ENCODE measurements at places on chromosomes 6 and 20.

DNA sequence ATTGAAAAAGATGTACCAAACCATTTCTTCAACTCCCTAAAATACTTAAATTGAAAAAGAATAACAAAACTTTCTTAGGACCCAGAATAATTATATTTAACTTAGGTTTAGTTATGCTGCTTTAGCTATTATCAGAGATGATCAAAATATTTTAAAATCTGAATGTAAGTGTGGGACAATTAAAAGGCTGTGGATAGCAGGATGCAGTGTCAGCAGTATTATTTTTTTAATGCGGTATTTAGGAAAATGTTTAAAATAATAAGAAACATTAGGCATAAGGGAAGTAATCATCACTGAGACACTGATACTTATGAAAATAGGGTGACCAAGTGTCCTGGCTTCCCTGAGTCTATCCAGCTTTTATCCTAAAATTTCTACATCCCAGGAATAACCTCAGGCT lies 161.5 kb upstream of the PTCHD4 start:
- no peak for DNase-seq

DNA sequence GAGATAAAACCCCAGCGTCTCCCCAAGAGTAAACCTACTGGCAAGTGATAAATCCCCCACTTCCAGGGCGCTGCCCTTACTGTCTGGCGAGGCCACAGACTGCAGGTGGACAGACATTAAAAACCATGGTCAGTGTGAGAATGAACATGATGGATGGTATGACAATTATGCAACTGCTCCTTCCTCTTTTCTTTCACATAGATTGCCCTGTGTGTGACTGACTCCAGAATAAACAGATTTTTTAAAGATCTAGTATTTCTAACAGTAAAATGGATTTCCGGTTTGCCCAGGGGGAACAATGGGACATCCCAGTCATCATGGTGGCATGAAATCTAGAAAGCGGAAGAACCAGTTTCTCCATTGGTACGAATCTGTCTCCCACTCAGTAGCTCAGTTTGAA lies 153.7 kb downstream of the FOXC1 start:
- no peak for DNase-seq

GRCh38 chr6:71259888-71260604 lies 28.6 kb upstream of the OGFRL1 start:
- DNase-seq: no peak

DNA sequence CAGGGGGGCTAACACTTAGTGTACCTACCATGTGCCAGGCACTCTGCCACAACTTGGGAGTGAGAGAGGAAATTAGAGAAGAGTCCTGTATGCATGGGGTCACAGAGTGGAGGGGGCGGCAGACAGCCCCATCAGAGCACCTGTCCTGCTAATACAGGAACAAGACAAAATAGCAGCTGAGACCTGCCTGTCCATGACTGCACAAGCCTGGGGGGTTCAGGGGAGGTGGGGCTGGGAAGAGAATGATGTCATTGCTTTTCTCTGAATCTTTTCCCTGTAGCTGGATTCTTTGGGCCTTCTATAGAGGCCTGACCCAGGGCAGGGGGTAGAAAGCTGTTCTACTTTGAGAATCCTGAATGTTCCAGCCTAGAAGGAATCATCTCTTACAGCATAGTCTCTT lies 37.4 kb downstream of the FOXP4 start:
- no peak for DNase-seq

- DNase-seq: no peak
Measured at GRCh38 chr6:108145639-108146038, 20.2 kb upstream of the NR2E1 start.

DNA sequence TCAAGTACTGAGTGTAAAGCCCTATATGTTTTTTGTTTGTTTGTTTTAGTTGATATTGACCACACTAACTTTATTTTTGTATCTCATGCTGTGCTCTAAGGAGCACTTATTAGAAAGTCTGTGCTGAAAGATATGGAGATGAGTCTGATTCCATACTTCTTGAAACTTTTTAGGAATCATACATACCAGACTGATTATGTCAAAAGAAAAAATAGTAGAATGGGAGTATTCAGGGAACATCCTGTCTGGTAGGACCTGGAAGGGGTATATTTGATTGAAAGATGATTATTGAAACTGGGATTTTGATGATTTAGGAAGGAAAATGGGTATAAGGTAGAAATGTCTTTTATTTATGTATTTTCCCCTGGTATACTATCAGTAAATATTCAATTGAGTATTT lies 111.4 kb downstream of the QKI start:
- DNase-seq: no peak

DNA sequence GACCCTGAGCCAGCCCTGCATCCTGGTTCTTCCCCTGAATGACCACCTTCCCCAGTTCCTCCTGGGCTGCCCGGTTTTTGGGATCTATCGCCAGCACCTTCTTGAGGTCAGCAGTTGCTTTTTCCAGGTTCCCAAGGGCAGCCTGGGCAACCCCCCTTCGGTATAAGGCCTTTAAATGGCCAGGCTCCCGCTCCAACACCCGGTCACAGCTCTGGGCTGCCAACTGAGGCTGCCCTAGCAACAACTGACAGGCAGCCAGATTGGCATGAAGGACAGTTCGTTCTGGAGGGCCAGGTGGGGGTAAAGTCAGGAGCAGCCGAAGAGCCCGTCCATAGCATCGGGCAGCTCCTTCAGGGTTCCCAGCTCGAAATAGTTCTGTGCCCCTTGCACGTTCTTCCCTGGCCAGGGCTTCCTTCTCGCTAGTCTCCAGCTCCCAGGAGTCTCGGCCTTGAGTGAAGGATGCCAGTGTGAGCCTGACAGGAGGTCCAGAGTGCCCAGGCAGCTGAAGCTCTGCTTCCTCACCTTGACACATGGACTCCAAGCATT lies 778 bp upstream of the ATF6B start:
- no peak for DNase-seq

DNA sequence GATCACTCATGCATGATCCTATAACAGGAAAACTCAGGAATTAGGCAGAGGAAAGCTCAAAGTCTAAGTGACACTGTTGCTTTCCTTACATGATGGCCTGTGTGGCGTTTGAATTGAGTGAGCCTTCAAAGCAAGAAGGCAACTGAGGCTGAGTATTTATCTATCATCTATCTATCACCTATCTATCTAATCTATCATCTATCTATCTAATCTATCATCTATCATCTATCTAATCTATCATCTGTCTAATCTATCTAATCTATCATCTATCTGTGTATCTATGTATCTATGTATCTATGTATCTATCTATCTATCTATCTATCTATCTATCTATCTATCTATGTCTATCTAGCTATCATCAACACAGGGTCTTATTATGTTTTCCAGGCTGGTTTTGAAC lies 41.8 kb upstream of the BCLAF1 start:
- DNase-seq: no peak

- no peak for DNase-seq
Measured at GRCh38 chr20:16571333-16571732, 1.9 kb downstream of the KIF16B start.

DNA sequence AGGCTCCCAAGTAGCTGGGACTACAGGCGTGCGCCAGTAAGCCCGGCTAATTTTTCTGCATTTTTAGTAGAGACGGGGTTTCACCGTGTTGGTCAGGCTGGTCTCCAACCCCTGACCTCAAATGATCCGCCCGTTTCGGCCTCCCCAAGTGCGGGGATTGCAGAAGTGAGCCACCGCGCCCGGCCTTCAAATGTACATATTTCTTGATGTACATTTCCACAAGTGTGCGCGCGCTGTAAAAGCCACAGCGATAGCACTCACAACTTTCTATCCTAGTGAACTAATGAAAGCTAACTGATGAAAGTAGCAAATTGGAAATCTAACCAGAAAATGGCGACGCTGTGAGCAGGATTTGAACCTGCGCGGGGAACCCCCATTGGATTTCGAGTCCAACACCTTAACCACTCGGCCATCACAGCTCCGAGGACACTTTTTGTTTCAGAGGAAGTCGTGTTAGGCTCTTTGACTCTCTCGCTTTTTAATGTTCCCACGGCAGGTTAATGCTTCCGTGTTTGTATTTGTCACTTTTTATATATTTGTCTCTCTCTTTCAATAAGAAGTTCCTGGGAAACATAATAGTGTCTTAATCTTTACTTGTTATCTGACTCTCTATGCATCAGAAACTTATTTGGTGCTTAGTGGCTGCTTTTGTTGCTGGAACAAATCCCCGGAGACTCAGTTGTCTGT lies 199.4 kb upstream of the ZNF184 start:
- peak; percentile 31 for DNase-seq

DNA sequence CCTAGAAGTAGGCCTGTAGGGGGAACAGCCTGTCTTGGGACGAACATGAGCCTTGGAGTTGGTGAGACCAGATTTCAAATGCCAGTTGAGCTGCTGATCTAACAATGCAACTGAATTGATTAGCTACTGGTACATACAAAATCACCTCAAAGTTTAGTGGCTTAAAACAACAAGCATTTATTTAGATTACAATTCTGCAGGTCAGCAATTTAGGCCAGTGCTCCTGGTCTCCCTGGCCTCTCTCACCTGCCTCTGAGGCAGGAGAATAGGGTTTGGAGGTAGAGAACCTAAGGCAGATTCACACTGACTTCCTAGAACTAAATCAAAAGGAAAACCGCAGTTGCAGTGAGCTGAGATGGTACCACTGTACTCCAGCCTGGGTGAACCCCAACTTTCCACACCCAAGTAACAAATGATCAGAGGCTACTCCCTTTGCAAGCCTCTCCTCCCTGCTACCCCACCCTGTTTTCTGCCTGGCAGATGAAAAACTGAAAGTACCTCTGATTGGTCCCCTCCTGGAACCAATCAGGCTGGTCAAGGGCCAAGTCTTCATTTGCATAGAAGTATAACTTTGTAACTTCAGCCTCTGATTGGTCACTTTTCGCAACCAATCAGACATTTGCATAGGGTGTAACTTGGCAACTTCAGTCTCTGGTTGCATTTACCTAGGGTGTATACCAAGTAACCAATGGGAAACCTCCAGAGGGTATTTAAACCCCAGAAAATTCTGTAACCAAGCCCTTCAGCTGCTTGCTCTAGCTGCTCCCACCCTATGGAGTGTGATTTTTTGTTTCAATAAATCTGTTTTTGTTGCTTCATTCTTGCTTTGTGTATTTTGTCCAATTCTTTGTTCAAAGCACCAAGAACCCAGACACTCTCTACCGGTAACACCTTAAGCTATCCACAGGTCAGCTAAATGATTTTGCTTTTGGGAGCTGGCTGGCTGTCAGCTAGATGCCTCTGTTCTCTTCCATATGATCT lies 8.1 kb upstream of the UBR2 start:
- no peak for DNase-seq

GRCh38 chr20:54355631-54356280 lies 119.6 kb upstream of the DOK5 start:
- no peak for DNase-seq

GRCh38 chr6:73394577-73395354 lies at the start of gene DDX43:
Gene DDX43, plus strand, starts transcription at chr6:73394828. Its CDS starts 78 bp downstream, at chr6:73394906.
- DNase-seq: peak; percentile 69

- no peak for DNase-seq
Measured at GRCh38 chr6:16832721-16833120, 71.5 kb upstream of the ATXN1 start.

DNA sequence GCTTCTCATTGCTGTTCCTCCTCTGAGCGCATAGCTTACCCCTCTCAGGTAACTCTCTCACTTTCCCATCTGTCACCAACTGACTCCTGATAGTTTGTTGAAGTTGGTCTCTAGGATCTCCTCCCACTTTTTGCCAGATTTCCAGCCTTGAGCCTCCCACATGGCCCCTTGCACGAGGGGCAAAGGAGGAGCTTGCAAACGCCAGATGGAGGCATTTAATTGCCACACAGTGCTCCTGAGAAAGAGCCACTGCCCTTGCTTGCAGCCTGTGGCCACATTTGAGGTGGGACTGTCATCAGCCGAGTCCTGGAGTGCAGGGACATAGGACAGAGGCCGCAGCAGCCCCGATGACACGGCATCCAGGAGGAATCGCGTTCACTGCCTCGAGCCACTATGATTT lies 348.7 kb downstream of the SMOC2 start:
- no peak for DNase-seq

GRCh38 chr6:133645966-133646740 lies 242.8 kb upstream of the TCF21 start:
- no peak for DNase-seq

DNA sequence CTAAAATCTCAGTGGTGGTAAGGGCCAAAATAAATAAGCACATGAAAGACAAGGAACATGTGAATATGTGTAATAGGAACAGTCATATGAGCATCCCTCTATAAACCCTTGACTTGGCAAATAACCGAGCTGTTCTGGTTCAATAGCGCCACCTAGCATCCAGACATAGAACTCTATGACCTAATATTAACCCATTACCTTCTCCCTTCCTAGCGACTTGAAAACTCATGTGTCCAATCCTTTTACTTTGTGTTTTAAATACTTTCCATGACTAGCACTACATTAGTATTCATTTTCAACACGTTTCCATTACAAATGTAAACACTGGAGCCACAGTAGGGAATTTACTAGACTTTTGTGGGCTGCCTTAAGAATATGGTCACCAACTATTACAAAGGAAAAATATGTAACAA lies 279.7 kb downstream of the UST start:
- peak; percentile 15 for DNase-seq

- DNase-seq: no peak
Measured at GRCh38 chr6:11291582-11291981, 59.1 kb upstream of the NEDD9 start.

GRCh38 chr20:25738198-25738597 lies 41.5 kb upstream of the ZNF337 start:
- DNase-seq: no peak

DNA sequence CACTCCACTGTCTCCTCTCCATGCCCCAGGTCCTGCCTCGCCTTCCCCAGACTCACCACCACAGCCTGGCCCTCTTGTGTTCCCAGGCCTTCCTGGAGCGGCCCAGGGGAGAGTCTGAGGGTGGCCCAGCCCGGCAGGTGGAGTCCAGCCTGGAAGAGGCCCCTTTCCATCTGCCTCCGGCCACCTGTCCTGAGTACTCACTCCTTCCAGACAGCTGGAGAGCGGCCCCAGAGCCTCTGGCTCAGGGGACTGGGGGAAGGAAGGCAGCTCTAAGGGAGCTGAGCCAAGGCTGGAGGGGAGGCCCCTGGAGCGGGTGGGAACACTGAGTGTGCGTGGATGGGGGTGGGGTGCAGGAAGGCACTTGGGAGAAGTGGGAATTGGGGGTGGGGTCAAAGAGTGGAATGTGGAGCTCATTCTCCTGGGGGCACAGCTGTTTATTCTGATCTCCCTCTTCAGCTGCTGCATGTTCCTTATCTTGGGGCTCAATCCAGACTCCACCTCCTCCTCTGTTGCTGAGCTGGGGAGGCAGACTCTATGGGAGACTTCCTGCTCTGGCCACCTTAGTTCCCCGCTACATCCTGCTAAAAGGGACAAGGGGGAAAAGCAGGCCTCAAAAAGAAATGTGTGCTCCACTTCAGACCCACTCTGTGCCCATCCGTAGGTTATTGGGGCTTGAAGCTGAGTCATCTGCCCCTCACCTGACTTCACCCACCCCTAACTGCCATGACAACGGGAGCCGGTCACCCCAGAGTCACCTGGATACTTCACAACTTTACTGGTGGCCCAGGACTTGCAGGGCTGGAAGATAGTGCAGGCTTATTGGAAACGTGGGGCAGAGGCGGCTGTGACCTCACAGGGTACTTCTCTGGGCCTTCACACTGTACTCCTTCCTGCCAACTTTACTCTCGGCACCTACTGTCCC lies 19.5 kb upstream of the TAF8 start:
- peak; percentile 27 for DNase-seq

Measured in NCI-H510A (cell line).